NCI-H1930 (cell line): ENCODE measurements at places on chromosomes 4 and X.

DNA sequence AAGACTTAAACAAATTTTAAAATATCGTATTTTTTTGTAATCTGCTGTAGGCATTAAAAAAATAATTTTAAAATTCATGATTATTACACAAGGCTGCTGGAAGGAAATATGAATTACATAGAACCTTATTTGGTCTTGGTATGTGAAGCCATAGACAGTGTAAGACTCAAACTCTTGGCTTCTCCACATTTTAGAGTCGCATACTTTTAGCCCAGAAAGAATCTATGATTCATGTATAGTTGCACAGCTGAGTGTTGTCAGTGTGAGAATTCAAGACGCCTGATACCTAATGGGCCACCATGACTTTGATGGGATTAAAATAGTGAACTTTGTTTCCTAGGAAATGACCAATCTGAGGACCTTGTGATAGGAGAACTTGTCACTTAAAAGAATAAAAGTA is 1.4 kb downstream of the INTU start:
- no peak for DNase-seq

GRCh38 chrX:125374169-125374568 is 54.5 kb downstream of the TEX13C start:
- DNase-seq = no peak

DNA sequence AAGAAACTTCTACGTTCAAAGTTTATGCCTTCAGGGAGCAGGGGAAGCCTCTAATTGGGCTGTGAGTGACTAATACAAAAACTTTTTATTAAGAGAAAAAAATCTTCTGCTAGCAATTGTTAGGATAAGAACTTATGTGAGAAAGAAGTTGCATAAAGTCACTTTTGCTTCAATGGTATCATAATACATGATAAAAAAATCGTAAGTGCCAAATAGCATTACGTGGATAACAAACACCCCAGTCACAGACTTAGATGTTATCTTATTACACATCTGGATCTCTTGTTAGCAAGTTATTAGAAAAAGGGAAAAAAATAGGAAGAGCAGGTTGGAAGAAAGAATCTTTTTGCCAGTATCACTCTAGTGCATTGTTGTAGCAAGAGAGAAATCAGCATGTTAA is 4.2 kb upstream of the NDST4 start:
- DNase-seq = no peak

DNA sequence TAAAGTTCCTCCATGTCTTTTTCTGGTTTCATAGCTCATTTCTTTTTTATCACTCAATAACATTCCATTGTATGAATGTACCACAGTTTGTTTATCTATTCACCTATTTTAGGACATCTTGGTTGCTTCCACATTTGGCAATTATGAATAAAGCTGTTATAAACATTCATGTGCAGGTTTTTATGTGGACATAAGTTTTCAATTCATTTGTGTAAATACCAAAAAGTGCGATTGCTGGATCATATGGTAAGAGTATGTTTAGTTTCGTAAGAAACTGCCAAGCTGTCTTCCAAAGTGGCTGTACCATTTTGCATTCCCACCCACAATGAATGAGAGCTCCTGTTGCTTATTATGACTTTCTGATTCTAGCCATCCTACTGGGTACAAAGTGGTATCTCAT is 36.3 kb upstream of the ZFX start:
- DNase-seq = no peak

DNA sequence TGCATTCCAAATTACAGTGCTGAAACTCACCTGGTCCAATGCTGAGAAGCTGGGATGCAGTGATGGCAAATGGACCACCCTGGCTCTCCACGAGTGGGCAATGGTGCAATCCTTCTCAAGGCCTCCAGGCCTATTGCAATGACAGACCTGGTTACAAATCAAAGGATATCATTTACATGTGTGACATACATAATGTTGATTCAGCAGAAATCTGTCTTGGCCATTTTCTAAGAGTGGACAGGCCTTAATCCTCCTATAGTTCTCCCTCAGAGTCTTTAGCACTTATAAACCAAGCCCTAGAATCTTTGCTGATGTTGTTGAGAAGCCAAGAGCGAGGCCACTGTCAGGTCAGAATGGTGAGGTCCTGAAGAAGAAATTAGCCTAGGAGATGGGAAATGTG is 17.1 kb downstream of the LRAT start:
- DNase-seq = no peak

- DNase-seq = no peak
Measured at GRCh38 chr4:120853161-120853935, 69.2 kb downstream of the PRDM5 start.

DNA sequence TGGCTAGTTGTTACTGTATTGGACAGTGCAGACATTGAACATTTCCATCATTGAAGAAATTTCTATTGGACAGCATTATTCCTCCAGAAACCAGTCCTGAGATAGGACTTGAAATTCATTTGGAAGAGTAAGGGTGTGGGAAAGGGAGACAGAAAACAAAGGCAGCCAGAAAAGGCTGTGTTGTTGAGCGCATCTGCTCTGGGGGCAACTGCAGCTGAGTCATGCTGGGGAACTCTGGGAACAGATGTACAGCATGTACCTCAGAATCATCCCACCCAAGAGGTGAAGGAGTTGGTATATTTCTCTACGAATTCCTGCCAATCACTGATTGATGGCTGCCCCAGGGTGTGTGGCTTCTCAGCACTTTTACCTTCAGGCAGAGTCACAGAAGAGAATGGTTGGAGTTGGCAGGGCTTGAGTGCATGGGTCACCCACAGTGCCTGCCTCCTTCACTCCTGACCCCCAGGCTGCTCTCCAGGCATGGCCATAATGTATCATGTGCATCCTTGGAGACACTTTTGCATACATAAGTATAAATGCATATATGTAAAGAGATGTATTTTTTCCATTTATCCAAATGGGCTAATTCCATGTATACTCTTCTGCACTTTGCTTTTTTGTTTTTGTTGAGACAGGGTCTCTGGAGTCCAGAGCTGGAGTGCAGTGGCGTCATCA is 39.4 kb downstream of the GEMIN8 start:
- DNase-seq = no peak

GRCh38 chrX:73963682-73964081 is 340.3 kb upstream of the ZCCHC13 start:
- no peak for DNase-seq

GRCh38 chrX:8579602-8580001 is 115.0 kb downstream of the VCX3B start:
- DNase-seq = no peak

DNA sequence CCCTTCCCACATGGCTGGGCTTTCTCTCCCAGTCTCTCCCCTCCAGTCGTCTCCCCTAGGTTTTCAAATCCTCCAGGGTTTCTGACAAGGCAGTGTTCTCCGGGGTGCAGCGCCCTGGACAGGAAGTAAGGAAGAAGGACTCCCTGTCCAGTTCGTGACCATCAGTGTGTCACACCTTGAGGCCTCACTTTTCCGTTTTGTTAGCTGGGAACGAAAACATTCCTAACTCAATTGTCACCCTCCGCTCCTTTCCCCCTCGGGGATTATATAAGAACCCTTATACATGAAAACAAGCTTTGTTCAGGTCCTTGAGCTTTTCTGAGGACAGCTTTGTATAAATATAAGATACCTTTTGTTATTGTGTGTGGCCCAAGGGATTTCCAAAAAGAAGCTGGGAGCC is 92.1 kb downstream of the KDR start:
- no peak for DNase-seq

GRCh38 chrX:14359727-14360126 is 169.6 kb upstream of the GLRA2 start:
- no peak for DNase-seq

GRCh38 chrX:71098302-71098701 is 2.7 kb downstream of the FOXO4 start:
- no peak for DNase-seq

GRCh38 chrX:103304705-103305104 is 6.1 kb downstream of the BEX2 start:
- DNase-seq = no peak

DNA sequence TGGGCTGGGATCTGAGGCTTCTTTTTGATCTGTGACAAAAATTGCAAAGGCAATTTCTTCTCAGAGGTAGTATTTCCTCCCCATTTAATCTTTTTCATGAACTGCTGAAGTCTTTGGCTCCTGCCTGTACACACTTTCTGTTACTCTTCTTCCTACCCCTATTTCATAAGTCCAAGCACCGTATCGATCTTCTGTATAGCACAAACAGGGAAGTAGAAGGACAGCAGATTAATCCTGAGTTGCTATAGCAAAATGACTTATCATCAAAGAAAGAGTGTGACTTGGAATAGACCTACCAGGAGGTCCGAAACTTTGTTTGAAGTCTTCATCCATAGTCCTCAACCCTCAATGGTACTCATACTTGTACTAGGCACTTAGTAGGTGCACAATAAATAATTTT is 22.0 kb downstream of the OTC start:
- DNase-seq = no peak

GRCh38 chrX:112645774-112646173 is 34.0 kb downstream of the LHFPL1 start:
- DNase-seq = no peak
